NCI-H1930 (cell line): ENCODE measurements at places on chromosomes 6 and 20.

GRCh38 chr20:32012159-32012688 is 2.0 kb downstream of the CCM2L start:
- DNase-seq: no peak

GRCh38 chr6:116290799-116291198 is 11.1 kb upstream of the TSPYL1 start:
- DNase-seq: no peak

- DNase-seq: no peak
Measured at GRCh38 chr6:79427721-79428120, 109.5 kb downstream of the LCA5 start.

- no peak for DNase-seq
Measured at GRCh38 chr6:136117081-136117480, 133.0 kb downstream of the MTFR2 start.

DNA sequence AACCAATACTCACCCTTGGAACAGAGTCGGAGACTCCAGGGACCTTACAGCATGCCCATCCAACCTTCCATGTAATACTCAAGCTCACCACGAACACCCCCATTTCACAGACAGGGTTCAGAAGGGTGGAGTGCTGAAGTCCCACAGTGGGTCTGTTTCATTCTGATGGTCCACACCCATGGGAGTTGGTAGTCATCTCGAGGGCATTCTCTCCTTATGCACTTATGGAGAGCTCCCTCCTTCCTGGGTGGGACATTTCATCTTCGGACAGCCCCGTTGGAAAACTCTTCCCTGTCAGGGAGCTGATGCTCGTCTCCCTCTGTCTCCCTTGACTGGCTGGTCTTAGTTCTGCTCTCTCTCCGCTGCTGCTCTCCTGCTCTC is 38.9 kb downstream of the COX4I2 start:
- no peak for DNase-seq

DNA sequence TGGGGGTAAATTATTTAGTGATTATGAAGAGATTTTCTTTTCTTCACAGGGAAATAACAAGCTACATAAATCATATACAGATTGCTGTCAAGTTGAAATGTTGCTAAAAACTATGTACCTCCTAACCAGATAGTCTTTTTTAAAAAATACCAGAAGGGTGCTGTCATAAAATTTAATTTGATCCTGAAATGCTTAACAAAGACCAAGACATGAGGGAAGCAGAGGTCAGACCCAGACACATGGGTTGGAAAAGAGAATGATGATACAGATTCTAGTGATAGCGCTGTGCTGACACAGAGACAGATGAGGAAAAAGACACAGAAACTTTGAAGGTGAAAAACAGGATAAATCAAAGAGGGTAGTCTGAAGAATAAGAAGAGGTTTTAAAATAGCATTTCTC is 573.1 kb downstream of the HACE1 start:
- no peak for DNase-seq

DNA sequence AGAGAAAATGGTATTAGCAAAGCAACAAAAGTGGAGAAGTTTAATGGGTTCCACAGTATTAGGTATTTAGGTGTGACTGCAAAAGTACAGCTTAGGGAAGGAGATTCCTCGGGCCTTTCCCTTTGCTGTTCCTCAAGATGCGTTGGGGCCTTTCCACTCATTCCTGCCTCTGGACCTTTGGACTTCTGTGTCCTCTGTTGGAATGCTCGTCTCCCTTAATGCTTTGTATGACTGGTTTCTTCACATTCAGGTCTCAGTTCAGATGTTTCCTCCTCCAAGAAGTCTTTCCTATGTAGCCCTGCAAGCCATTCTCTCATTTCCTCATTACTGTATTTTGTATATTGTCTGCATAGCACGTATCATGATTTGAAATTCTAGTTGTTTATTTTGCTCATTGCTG is 39.6 kb downstream of the CTNNBL1 start:
- no peak for DNase-seq

GRCh38 chr6:2579241-2579761 is 171.4 kb downstream of the MYLK4 start:
- no peak for DNase-seq

DNA sequence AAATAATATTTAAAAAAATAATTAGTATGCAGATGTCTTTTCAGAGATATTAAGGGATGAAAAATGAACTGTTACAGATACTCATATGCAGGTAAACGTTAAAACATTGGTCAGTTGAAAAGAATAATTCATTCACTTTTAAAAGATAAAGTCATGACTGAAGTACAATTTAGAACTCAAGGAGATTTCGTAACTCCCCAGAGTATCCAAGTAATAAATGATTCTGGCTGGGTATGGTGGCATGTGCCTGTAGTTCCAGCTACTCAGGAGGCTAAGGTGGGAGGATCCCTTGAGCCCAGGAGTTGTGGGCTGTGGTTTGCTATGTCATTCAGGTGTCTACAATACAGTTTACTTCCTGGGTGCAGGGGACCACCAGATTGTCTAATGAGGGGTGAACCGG is 122.3 kb upstream of the TMEM181 start:
- DNase-seq: no peak

GRCh38 chr6:106097411-106098231 is 11.5 kb downstream of the PRDM1 start:
- DNase-seq: no peak

DNA sequence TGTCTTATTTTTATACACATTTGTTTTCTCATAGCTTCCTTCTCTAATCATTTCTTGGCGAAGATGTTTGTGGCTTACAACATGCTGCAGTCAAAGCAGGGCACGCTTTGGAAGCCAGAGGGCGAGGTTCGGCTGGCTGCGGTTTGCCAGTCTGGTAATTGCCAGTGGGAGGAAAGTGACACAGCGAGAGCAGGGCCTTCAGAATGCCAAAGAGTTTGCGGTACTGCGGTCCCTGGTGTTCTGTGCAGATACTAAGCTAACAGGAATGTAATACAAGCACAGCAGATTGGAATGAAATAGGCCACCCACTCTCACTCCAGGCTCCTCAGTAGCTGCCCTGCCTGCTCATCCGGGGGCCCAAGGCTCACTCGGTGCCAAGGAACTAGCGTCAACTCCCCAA is 58.7 kb upstream of the TGM3 start:
- no peak for DNase-seq

GRCh38 chr20:23049201-23050075 is at the start of gene THBD:
THBD (minus strand) TSS chr20:23049672; CDS start chr20:23049504, 168 bp downstream.
- DNase-seq: no peak

- DNase-seq: no peak
Measured at GRCh38 chr6:88914895-88915598, 48.4 kb downstream of the RNGTT start.

- no peak for DNase-seq
Measured at GRCh38 chr6:24154121-24154520, 28.1 kb downstream of the NRSN1 start.

DNA sequence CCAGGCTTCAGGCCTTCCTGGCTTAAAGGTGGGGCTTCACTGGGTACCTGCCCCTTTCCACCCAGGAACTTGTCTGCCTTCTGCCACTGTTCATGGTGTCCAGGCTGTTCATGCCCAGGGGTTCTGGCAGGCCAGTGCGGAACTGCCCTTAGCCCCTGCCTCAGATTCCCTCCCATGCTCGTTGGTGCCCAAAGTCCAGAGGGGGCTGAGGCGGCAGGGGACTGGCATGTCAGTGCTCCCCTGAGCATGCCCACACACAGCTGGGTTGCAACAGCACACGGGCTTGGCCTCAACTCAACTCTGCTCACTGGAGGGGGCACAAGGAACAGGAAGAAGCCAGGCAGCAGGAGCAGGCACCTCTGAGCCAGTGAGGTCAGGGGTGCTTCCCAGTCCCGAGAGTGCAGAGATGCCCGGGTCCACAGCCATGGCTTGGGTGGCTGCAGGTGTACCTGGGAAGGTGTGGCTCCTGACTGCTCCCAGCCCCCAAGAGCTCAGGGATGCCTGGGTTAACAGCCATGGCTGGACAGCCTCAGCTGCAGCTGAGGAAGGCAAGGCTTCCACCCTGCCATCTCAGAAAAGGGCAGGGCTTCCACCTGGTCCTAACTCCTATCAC is 845.9 kb downstream of the EYS start:
- DNase-seq: no peak

- peak; percentile 81 for DNase-seq
Measured at GRCh38 chr6:7624796-7625710, 35.1 kb downstream of the SNRNP48 start.

DNA sequence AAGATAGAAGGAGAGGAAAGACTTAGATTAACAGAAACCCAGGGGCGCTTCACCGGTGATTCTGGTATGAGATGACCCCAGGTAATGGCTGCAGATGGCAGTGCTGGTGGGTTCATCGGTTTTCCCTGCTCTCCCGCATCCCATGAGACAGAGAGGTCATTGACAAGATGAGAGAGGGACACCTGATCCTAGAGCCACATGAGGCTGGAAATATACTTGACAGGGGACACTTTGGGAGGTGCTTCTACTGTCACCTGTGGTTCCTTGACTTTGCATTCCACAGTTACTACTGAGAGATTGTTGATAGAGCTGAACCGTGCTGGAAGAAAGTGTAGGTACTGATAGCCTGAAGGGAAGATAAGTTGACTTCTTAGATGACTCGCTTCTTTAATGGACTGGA is 74.3 kb downstream of the SYNDIG1 start:
- no peak for DNase-seq

GRCh38 chr6:18493382-18493891 is 106.3 kb downstream of the RNF144B start:
- DNase-seq: no peak

- no peak for DNase-seq
Measured at GRCh38 chr20:63129376-63129965, 86.5 kb downstream of the YTHDF1 start.

GRCh38 chr6:27144740-27145079 is 102.8 kb upstream of the PRSS16 start:
- no peak for DNase-seq

- no peak for DNase-seq
Measured at GRCh38 chr20:58133020-58133808, 95.2 kb downstream of the ANKRD60 start.

- no peak for DNase-seq
Measured at GRCh38 chr6:2497922-2498623, 252.6 kb downstream of the MYLK4 start.

DNA sequence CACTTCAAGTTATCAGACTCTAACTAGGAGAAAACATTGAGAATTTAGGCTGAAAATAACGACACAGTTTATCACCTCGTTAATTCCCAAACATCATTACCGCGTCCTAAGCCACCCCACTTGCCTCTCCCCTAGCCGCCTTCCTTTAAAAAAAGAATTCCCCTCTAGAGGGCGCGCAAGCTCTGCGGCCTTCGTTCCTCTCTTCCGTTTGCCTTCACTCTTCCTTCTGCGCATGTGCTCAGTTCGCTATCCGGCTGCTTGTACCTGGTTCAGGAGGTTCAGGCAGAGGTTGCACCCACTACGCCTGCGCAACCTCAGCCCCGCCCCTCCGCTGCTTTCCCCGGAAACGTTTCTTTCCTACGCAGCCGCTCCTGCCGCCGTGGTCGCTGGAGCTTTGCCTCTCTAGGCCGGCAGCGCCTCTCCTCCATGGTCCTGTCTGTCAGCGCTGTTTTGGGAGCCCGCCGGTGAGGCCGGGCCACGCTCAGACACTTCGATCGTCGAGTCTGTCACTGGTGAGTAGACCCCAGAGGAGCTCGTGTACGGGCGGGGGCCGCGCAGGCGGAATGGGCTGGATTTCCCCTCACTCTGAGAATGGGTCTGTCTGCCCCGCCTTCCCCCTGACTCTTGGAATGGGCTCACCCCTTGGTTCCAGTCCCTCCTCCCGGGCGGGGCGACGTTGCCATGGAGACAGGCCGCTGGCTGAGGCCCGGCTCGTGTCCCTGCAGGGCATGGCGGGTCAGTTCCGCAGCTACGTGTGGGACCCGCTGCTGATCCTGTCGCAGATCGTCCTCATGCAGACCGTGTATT is at the start of gene SYS1:
TSS of gene SYS1 (plus strand) at position 353 of the 807 bp plus-strand sequence. CDS start at position 729, 376 bp downstream.
- DNase-seq: peak; percentile 98

GRCh38 chr20:1851396-1851795 is 43.8 kb upstream of the SIRPA start:
- DNase-seq: no peak

GRCh38 chr6:69894578-69895347 is 28.4 kb downstream of the COL19A1 start:
- DNase-seq: no peak

GRCh38 chr6:169312658-169313346 is 59.2 kb upstream of the THBS2 start:
- DNase-seq: no peak

GRCh38 chr20:35604449-35604747 is 11.2 kb upstream of the SPAG4 start:
- DNase-seq: peak; percentile 33

DNA sequence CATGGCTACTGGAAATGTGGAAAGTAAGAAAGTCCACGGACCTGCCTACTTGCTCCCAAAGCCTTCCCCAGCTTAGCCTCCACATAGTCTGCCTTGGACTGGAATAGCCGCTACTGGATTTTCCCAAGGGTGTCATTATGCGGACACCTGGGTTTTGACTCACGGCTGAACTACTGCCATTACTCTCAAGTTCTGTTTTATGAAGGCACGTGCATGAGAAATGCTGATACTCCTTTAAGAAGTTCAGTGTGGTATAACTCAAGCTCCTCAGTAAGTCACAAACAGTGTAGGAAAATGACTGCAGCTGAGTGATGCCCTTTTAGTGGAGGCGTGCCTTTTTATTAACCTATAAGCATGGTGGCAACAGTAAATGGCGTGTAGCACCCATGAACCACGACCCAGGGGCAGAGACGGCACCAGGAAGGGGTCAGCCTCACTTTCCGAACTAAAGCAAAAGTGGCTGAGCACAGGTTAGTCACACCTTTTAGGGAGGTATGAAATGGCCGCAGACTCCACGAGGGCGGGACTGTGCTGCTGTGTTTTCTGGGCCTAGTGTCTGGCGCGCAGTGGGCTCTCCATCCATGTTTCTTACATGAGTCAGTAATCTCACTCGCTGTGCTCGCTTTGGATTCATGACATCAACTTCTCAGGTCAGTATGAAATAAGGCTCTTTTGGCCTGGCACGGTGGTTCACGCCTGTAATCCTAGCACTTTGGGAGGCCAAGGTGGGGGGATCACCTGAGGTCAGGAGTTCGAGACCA is 23.9 kb downstream of the PSMG4 start:
- DNase-seq: no peak

- DNase-seq: no peak
Measured at GRCh38 chr20:51801122-51801822, 1.0 kb downstream of the SALL4 start.

DNA sequence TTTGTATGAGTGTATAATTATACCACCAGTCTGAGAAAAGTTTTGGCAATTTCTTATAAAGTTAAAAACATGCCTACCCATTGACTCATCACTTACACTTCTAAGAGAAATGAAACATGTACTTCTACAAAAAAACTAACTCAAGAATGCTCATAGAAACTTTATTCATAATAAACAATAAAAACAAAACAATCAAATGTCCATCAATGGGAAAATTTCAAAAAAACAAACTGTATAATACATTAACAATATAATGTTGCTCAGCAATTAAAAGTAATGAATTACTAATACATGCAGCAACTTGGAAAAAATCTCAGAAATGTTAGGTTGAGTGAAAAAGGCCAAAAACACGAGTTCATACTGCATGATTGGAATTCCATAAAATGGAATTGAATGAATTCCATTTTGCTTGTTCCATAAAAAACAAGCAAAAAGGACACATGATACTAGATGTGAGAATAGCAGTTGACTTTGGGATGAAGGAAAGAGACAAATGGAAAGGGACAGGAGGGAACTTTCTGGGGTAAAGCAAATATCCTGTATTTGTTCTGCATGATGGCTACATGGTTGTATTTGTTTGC is 726.6 kb downstream of the RFPL4B start:
- DNase-seq: peak; percentile 25

GRCh38 chr6:92777146-92777740 is 642.1 kb downstream of the EPHA7 start:
- no peak for DNase-seq

GRCh38 chr6:143765422-143766184 is 77.5 kb upstream of the LTV1 start:
- DNase-seq: no peak

- no peak for DNase-seq
Measured at GRCh38 chr6:144223686-144224085, 61.4 kb upstream of the UTRN start.
